ENCODE measurements at places on chromosomes 3 and 15. TPM values are rescaled to one million over a fixed set of nuclear protein-coding genes. Genes with fewer than 3 reads are reported as not detected.

DNA sequence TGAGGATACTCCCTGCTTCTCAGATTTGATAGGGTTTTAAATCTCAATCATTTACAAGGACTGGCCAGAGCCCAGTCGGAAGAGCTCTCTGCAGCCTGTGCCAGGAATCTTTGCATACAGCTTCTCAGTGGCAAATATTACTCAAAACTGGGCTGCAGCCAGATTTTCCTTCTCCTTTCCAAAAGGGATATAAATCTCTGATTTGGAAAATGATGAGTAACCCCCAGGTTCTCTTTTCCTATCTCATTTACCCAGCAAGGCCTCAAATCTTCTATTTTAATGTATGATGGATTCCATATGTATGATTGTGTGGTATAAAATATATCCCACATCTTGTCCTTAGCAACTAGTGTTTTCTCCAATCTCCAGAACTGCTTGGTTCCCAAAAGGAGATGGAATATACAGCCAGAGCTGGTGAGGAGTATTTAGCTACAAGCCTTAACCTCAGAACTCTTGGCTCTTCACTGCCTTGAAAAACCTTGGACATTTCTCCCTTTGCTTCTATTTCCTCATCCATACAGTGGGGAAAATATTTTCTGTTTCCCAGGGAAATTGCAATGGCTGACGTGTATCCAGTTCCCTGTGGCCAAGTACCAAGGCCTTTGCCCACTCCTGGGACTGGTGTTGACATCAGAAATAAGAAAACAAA lies 114.4 kb downstream of the ATG7 start:
- no peaks in the 10 kb centered on the region for H3K36me3 ChIP-seq
- peaks cover 50% of the 10 kb centered on the region for H3K4me1 ChIP-seq
- H3K27me3 ChIP-seq, result no peaks in the 10 kb centered on the region
- peak overlapping the region; percentile 68 for H3K27ac ChIP-seq

- no peak overlapping the region for H3K27ac ChIP-seq
- no peaks in the 10 kb centered on the region for H3K36me3 ChIP-seq
- no peak overlapping the region for H3K4me3 ChIP-seq
- DNase-seq, result no peak
- no peaks in the 10 kb centered on the region for H3K4me1 ChIP-seq
Measured at GRCh38 chr15:29938361-29939335, 116.4 kb upstream of the TJP1 start.

DNA sequence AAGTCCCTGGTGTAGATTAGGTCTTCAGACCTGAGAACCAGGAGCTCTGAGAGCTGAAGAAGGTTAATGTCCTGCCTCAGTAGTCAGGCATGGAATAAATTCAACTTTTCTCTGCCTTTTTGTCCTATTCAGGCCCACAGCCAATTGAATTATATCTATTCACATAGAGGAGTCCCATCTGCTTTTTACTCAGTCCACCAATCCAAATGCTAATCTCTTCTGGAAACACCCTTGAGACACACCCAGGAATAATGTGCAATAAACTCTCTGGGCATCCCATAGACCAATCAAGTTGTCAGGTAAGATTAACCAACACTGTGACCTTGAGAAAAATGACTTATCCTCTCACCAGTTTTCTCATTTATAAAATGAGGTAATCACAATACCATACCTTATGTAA lies 129.4 kb downstream of the MEX3B start:
- no peak for DNase-seq
- H3K36me3 ChIP-seq, result no peaks in the 10 kb centered on the region

DNA sequence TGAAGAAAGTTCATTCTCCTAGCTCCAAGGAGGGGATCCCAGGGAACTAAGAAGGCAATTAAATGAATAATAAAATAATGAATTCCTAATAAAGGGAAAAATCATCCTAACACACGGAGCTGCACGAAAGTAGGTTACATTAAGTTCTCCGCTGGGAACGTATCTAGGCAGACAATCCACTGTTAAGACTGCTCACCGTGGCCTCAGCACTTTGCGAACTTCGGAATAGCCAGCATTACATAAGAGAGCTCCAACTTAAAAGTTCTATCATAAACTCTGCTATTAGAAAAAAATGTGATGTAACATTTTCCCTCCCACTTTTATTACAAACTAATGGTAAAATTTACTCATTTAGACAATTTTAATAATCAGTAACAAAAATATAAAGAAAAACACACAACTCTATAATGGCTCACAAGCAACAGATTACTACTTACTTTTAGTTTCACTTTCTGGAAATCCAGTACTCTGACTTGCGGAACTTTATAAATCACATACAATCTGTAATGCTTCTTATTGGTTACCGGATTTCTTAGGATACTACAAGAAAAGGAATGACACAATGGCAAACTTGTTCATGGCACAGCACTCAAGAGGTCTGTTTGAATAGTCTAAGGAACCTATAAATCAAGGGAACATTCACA lies 8.5 kb downstream of the SNRPA1 start:
- no peak overlapping the region for H3K27ac ChIP-seq
- peaks cover 4% of the 10 kb centered on the region for H3K4me1 ChIP-seq
- H3K27me3 ChIP-seq, result no peaks in the 10 kb centered on the region
- peak; percentile 18 for DNase-seq

- no peaks in the 10 kb centered on the region for H3K36me3 ChIP-seq
- no peak overlapping the region for H3K27ac ChIP-seq
- H3K4me1 ChIP-seq, result peaks cover 15% of the 10 kb centered on the region
- H3K27me3 ChIP-seq, result no peaks in the 10 kb centered on the region
- H3K4me3 ChIP-seq, result no peak overlapping the region
Measured at GRCh38 chr15:35505141-35505540, 40.8 kb downstream of the DPH6 start.

GRCh38 chr3:16538507-16538906 lies 25.0 kb upstream of the RFTN1 start:
- H3K4me3 ChIP-seq, result no peak overlapping the region
- no peak overlapping the region for H3K27ac ChIP-seq
- H3K36me3 ChIP-seq, result no peaks in the 10 kb centered on the region
- H3K4me1 ChIP-seq, result no peaks in the 10 kb centered on the region
- DNase-seq, result no peak

- H3K36me3 ChIP-seq, result no peaks in the 10 kb centered on the region
- H3K4me1 ChIP-seq, result no peaks in the 10 kb centered on the region
- H3K27me3 ChIP-seq, result no peaks in the 10 kb centered on the region
Measured at GRCh38 chr15:58222679-58223078, 84.5 kb downstream of the AQP9 start.

DNA sequence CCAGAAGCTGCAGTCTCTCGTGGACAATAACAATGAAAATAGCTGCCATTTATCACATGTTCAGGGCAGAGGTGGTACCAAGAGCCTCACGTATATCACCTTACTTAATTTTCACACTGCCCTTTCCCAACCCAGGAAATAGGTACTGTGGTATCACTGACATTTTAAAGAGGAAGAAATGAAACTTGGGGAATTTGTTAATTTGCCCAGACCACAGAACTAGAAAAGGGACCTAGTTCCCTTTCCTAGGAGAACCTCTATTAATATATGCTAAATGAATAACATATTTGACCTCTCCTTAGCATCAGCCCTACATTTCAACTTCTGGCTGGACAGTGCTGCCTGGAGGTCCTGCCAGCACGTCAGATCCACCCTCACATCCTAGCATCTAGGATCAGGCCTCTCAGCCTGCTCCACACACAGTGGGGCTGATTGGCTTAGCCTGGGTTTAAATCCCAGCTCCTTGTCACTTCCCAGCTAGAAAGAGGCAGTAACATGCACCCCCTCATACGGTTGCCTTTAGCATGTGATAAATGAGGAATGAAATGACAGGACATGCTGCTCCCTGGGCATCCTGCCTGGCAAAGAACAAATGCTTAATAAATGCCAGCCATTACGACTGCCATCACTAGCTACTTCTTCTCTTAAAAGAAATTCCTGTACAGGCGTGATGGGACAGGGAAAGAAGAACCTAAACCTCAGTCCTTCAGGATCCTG lies 95.1 kb upstream of the TNFAIP8L3 start:
- H3K27me3 ChIP-seq, result peaks cover 6% of the 10 kb centered on the region
- no peaks in the 10 kb centered on the region for H3K36me3 ChIP-seq
- no peak overlapping the region for H3K27ac ChIP-seq
- H3K4me3 ChIP-seq, result no peak overlapping the region
- H3K4me1 ChIP-seq, result no peaks in the 10 kb centered on the region

DNA sequence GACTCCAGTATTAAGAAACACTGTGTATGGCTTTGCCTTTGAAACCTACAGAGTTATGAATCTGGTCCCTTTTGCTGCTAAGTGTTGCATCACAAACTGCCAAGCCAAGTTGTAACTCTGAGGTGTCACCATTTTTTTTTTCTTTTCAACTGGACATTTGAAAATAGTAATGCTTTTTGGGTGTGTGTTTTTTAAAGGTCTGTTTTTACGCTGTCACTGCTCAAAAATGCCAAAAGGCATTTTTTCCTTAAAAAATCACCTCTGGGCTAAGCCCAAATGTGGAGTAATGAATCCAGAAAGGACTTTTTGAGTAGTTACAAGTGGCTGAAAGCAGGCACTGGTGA lies 9.5 kb downstream of the SMAD3 start:
- no peaks in the 10 kb centered on the region for H3K36me3 ChIP-seq
- H3K4me1 ChIP-seq, result peaks cover under 1% of the 10 kb centered on the region
- no peak overlapping the region for H3K27ac ChIP-seq
- no peaks in the 10 kb centered on the region for H3K27me3 ChIP-seq
- DNase-seq, result no peak

- DNase-seq, result no peak
- H3K4me1 ChIP-seq, result peaks cover 16% of the 10 kb centered on the region
- peaks cover 30% of the 10 kb centered on the region for H3K27me3 ChIP-seq
Measured at GRCh38 chr15:91100814-91101607, 954 bp downstream of the SV2B start.

- no peaks in the 10 kb centered on the region for H3K36me3 ChIP-seq
- DNase-seq, result no peak
- H3K27ac ChIP-seq, result no peak overlapping the region
- H3K27me3 ChIP-seq, result no peaks in the 10 kb centered on the region
Measured at GRCh38 chr3:105222568-105223093, 144.1 kb upstream of the ALCAM start.

- H3K4me3 ChIP-seq, result no peak overlapping the region
- H3K27ac ChIP-seq, result no peak overlapping the region
- no peak for DNase-seq
- no peaks in the 10 kb centered on the region for H3K27me3 ChIP-seq
Measured at GRCh38 chr15:101480613-101481380, 8.7 kb downstream of the PCSK6 start.

GRCh38 chr3:18127859-18128681 lies 297.1 kb downstream of the SATB1 start:
- no peaks in the 10 kb centered on the region for H3K4me1 ChIP-seq
- DNase-seq, result no peak
- H3K36me3 ChIP-seq, result no peaks in the 10 kb centered on the region
- H3K4me3 ChIP-seq, result no peak overlapping the region

DNA sequence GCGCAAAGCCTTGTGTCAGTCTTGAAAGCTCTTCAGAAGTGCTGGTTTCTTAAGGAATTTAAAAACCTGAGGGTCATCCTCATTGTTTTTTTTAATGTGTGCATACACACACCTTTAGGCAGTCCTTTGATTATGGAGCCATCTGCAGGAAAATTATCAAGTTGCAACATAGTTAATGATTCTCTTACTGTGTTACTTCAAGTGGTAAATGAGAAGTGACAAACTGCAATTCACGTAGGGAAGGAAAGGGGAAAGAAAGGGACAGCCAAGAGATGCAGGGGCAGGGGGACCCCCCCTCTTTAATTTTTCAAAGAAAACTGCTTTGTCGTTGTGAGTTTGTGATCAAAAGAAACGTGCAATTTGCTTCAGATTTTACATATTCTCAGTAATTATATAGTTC lies 162.4 kb upstream of the CGNL1 start:
- H3K36me3 ChIP-seq, result no peaks in the 10 kb centered on the region
- no peak for DNase-seq
- H3K4me1 ChIP-seq, result peaks cover 45% of the 10 kb centered on the region
- no peak overlapping the region for H3K27ac ChIP-seq

DNA sequence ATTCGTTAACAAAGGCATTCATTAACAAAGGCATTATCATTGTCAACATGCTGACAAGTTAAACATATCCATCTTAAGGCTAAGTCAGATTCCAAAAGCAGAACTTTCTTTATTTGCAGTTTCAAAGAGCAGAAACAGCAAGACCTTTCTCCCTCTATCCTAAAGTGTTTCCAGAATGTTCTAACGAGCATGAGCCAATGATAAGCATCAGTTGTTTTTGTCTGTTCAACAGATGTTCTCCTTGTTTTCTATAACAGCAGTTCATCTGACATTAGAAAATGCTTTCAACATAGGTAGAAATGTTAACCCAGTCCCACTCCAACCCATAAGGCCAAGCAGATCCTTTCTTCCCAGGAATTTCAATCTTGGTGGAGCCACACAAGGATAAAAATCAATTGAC lies 77.6 kb upstream of the POMGNT2 start:
- H3K36me3 ChIP-seq, result no peaks in the 10 kb centered on the region
- H3K4me1 ChIP-seq, result peaks cover 11% of the 10 kb centered on the region
- H3K27me3 ChIP-seq, result no peaks in the 10 kb centered on the region
- no peak overlapping the region for H3K4me3 ChIP-seq

GRCh38 chr3:46609212-46609721 lies 3.1 kb upstream of the FAM240A start:
- no peak overlapping the region for H3K4me3 ChIP-seq
- H3K36me3 ChIP-seq, result no peaks in the 10 kb centered on the region
- H3K4me1 ChIP-seq, result no peaks in the 10 kb centered on the region

- no peak overlapping the region for H3K4me3 ChIP-seq
- DNase-seq, result no peak
- H3K36me3 ChIP-seq, result no peaks in the 10 kb centered on the region
- H3K4me1 ChIP-seq, result no peaks in the 10 kb centered on the region
- H3K27ac ChIP-seq, result no peak overlapping the region
- no peaks in the 10 kb centered on the region for H3K27me3 ChIP-seq
Measured at GRCh38 chr3:139668332-139668731, 9.4 kb downstream of the NMNAT3 start.

DNA sequence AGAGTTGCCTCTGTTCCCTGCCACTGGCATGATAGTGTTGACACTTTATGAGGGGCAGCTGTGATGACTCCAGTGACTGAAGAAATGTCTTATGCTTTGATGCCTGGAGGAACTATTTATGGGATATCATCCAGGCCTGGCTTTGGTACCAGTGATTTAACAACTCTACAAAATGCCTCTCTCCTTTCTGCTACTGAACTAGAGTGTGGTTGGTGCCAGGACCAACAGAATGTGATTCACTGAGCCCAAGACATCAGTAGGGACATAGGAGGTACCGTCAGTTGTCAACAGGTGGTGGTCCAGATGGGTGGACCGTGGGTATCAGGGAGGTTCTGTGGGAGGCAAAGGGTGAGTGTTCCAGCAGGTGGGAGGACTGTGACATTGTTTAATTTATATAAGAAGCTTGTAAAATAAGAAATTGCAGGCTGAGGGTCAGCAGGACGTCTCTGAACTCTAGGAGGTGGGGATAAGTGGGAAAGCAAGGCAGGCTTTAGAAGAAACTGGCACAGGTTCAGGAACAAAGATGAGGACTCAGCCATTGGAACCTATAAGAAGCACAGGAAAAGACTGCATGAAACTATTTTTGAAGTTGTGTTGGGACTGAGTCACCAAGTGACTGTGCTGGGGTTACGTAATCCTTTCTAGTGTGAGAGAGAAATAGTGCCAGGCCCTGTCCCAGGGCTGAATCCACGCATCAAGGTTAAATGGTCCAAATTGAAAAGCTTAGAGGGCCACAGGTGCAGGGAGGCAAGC lies 28.5 kb upstream of the SLC7A14 start:
- H3K4me3 ChIP-seq, result no peak overlapping the region
- DNase-seq, result peak; percentile 69
- no peaks in the 10 kb centered on the region for H3K4me1 ChIP-seq
- H3K36me3 ChIP-seq, result no peaks in the 10 kb centered on the region
- H3K27ac ChIP-seq, result no peak overlapping the region

Gene TNNC1
- 8.2 TPM for total RNA-seq

Gene DPPA2
- total RNA-seq, result not detected

Gene SLC2A2
- not detected for total RNA-seq

Gene LRRC31
- not detected for total RNA-seq

Gene GRK7
- not detected for total RNA-seq

Gene ALDH1A2
- 26.1 TPM for total RNA-seq
